IMR-90 (cell line): ENCODE measurements at places on chromosomes 16 and 17. TPM values are rescaled to one million over a fixed set of nuclear protein-coding genes. Genes with fewer than 3 reads are reported as not detected.
A peak's percentile ranks its signal among the peaks of the same experiment; 100 is the strongest.

DNA sequence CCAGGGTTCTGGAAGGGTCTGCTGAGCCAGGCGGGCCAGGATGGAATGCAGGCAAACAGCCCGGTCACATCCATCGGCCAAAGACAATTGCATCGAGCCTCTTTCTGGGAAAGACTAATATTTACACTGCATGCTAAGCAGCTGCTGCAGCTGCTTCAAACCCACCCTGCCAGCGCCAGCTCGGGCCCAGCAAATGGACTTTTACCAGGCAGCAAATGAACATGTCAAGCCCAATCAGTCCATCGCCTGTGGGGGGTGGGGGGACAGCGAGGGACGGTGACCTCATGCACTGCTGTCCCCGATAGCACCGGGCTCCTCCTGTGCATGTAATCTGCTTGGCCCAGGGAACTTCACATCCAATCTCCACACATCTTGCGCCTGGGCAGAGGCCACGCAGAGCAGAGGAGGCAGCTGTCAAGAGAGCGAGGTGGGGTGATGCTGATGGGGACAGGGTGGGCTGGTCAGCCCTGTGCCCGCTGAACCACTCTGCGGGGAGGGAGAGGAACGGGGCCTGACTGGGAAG lies 39.4 kb upstream of the CDH5 start:
- no peak for DNase-seq

GRCh38 chr17:14124854-14125253 lies 55.5 kb downstream of the COX10 start:
- DNase-seq = no peak

The ITGAD gene
- polyA plus RNA-seq = not detected in 2 replicates

DNA sequence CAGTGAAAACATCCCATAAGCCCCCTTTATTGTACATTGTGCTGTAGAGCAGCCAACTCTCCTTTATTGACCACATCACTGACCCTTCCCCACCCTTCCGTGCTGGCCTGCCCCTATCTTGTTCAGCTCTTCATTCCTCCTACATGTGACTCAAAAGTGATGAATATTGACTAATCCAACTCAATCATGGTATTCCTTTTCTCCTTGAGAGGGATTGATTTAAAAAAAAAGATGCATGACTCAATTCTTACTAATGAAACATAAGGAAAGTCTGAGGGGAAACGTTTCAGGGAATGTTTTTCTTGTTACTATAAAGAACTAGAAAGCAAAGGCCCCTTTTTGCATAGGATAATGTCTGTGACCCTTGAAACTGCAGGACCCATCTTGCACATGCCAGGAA lies 125.2 kb upstream of the SOX9 start:
- DNase-seq = peak; percentile 67

GRCh38 chr16:59573528-59574271 lies 839.6 kb upstream of the GOT2 start:
- DNase-seq = peak; percentile 95

DNA sequence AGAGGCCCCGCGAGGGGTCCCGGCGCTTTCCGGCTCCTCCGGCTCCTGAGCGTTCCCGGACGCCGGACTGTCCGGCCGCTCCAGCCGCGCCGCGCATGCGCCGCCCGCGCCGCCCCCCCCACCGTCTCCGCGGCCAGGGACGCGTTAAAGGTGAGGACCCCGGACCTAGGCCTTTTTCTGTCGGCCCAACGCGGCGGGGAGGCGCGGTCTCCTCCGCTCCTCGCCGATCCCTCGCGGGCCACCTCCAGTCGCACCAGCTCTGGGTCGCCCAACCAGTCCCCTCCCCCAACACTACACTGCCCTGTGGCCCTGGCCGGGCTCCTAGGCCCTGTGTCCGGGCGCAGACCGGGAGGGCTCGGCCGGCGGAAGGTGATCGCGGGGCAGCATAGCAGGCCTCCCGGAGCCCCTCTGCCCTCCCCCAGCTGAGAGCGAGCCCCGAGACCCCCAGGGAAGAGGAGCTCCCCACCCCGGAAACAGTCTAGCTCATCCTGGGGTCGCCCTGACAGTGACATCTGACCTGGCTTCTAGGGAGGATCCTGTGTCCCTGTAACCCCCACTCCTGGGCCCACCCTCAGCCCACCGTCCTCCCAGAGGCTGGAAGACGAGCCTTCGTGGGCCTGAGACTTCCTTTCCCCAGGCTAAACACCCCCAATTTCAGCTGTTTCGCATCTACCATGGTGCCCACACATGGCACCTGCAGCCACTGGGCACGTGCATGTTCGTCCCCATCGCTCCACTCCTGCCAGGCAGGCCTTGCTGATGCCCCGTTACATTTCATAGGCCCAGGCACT lies 14.7 kb upstream of the BCAR1 start:
- peak; percentile 47 for DNase-seq

The SLC16A6 gene
- polyA plus RNA-seq = 0.22 and 0.29 TPM in 2 replicates

DNA sequence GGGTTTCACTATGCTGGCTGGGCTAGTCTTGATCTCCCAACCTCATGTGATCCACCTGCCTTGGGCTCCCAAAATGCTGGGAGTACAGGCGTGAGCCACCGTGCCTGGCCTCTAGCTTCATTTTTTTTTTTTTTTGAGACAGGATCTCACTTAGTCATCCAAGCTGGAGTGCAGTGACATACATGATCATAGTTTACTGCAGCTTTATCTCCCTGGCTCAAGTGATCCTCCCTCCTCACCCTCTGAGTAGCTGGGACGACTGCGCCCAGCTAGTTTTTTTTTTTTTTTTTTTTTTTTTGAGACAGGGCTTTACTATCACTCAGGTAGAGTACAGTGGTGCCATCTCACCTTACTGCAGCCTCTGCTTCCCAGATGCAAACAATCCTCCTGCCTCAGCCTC lies 9.7 kb downstream of the RPA1 start:
- DNase-seq = no peak

DNA sequence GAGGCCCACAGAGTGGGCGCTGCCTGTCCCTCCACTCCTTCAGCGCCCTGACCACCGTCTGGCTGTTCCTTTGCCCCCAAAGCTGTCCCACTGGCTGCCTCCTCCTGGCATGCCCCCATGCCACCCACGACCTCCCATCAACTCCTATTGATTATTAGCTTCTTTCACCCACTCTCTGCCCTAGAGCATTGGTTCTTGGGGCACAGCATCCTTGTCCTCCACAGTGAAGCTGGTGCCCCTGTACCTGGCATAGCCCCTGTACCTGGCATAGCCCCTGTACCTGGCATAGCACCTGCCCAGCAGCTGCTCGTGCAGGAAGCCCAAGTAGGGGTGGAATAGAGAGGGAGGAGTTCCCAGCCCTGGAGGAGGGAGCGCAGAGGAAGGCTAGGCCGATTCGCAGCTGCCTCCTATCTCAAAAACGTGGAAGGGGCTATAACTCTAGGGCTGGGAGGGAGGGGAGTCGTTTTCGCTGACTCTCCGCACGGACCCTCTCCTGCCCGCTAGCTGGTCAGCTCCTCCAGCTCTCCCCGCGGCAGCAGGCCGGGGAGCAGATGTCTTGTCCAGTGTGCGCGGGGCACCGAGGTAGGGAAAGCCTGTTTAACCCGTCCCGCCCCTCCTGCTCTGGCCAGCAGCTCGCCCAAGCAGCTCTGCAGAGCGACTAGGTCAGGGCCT lies 5.7 kb upstream of the ACTG1 start:
- DNase-seq = no peak

GRCh38 chr16:89646906-89647305 lies 10.6 kb downstream of the CHMP1A start:
- no peak for DNase-seq

- DNase-seq = no peak
Measured at GRCh38 chr17:43683928-43684653, 22.4 kb upstream of the MEOX1 start.

The TBC1D3G gene
- not detected in 2 replicates for polyA plus RNA-seq

GRCh38 chr17:42276359-42276608 lies at the start of gene STAT5B:
Gene STAT5B (minus strand): TSS chr17:42276391. CDS start chr17:42232127, 44,264 bp downstream.
- peak; percentile 55 for DNase-seq

The TPSD1 gene
- polyA plus RNA-seq = not detected in 2 replicates

DNA sequence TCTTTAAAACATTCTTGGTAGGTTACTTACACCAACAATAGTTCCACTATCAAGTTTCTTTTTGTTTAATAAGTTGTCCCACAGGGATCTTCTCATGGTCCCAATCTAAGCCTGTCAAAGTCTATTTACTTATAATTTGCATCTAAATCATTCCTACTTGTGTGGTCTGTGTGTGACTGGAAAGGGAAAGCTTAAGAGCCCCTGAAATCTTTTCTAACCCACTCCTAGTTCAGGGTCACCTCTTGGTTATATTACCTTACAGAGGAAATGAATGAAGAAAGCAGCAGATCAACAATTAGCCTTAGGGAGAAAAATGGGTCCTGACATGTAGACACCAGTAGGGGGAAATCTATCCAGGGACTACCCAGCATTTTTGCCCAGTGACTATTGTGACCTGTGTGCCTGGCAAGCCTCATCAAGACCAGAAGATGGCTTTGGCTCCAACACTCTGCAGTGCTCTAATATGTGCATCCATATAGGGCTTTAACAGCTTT lies 110.4 kb upstream of the HAS3 start:
- DNase-seq = peak; percentile 58

DNA sequence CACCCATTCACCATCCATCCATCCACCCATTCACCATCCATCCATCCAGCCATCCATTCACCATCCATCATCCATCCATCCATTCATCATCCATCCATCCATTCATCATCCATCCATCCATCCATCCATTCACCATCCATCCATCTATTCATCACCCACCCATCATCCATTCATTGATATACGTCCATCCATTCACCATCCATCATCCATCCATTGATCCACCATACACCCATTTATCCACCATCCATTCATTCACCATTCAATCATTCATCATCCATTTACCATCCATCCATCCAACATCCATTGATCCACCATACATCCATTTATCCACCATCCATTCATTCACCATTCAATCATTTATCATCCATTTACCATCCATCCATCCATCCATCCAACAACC lies 111.7 kb downstream of the ABCC12 start:
- no peak for DNase-seq

DNA sequence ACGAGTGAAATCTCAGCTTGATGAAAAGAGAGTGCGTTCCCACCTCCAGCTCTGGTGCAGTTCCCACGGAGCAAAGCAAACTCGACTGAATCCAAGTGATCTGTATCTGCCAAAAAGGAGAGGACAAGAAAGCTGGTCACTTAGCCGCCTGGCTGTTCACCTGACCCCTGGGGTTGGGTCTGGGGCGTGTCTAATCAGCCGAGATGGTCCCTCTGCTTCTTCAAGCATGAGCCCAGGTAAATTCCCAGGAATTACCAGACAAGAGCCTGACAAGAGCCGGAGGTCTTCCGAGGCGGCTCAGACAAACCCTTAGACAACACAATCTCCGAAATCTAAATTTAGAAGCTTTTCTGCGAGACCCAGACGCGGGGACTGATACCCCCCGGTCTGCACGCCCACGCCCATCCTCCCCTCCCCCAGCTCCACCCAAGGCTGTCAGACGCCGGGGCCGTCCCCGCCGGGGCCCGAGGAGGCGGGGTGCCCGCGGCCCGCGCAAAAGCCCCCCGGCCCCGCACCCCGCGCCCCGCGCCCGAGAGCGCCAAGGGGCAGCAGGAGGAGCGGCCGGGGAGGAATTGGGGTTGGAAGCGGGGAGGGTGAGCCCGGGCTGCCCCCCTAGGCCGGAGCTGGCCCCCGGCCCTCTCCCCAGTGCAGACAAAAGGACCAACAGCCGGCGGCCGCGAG lies 674 bp downstream of the ZNF821 start:
- DNase-seq = peak; percentile 6

DNA sequence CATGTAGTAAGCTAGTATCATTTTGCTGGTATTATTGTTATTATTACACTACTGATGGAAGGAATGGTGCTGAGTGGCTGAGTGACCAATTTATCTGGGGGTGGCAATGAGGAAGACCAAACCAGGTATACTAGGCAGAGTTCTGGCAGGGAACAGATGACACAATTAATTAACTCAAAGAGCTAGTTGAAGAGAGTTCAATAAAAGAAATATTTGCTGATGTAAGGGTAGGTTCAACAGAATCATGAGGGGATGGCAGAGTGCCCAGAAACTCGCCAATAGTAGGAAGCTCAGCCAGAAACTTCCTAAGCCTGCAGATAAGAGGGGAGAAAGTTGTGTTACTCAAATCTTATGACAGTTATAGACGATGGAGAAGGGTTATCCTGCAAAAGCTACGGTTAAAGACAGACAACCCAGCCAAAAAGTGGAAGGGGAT lies 352.5 kb downstream of the KCNJ2 start:
- DNase-seq = peak; percentile 24

The CLEC10A gene
- polyA plus RNA-seq = not detected in 2 replicates

The PRR29 gene
- polyA plus RNA-seq = 0.11 and 0.17 TPM in 2 replicates

GRCh38 chr16:65789161-65789945 lies 577.1 kb upstream of the CDH5 start:
- no peak for DNase-seq

The NHERF1 gene
- polyA plus RNA-seq = 11.8 and 14.5 TPM in 2 replicates

DNA sequence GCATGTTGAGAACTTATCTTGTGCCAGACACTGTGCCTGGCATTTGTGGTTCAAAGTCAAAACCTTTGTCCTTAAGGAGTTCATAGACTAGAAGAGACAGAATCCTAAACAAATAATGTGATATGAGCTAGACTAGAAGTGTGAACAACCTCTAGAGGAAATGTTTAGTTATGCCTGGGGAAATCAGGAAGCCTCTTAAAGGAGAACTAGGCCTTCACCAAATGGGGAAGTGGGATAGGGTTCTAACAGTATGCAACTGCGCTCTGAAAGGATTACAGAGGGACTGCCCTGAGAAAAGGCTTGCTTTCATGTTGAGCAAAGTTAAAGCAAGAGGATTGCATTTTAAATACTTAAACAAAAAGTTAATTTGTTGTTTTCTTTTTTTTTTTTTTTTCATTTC lies 4.9 kb downstream of the RUNDC1 start:
- DNase-seq = no peak

DNA sequence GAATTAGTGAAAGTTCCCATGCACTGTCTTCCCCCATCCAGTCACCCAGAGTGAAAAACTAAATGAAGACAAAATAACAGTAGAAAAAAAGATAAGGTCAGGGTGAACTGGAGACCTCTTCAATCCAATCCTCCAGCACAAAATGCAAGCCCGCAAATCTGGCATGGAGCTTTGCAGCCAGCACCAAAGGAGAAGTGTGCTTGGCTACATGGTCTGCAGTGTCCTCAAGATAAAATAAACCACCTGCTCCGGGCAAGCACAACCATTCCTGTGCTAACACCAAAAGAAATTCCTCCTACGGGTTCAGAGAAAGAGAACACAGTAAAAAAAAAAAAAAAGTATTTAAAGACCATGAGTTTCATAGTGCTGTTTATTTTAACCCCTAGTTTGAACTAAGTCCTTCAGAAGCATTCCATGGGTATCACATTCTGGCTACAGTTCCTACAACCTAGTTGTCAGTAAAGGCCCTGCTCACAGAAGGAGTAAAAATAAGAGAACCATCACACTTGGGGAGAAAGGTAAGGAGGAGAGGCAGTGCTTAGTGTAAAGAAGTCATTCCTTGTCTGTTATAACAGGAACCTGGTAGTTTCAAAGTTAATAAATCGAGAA lies 109.1 kb downstream of the GAS7 start:
- peak; percentile 36 for DNase-seq

- DNase-seq = no peak
Measured at GRCh38 chr17:80441598-80442322, 26.8 kb downstream of the ENDOV start.

GRCh38 chr16:85659805-85660511 lies 28.8 kb downstream of the GINS2 start:
- peak; percentile 41 for DNase-seq

- no peak for DNase-seq
Measured at GRCh38 chr17:70205401-70205800, 36.1 kb downstream of the KCNJ2 start.
